ENCODE measurements at places on chromosomes 7 and 10.

GRCh38 chr7:102439963-102440795, 6.8 kb downstream of the ORAI2 start:
- no peak for DNase-seq

GRCh38 chr7:111927353-111928019, 278.7 kb downstream of the DOCK4 start:
- DNase-seq: no peak

DNA sequence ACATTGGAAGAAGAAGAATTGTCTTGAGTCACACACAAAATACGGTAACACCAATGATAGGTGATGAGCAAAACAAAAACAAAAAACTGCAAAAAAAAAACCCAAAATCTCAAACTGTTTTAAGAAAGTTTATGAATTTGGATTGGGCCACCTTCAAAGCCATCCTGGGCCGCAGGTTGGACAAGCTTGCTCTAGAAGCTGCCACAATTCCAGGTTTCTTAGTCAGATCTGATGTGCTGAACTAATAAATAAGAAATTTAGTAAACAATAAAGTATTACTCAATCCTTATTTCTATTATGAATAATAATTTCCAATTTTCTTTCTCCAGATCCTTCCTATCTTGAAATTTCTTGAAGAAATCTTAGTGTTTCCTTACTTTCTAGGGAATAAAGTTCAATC, 10.0 kb downstream of the WASL start:
- no peak for DNase-seq

- DNase-seq: no peak
Measured at GRCh38 chr7:134420424-134421125, 38.3 kb downstream of the AKR1B1 start.

GRCh38 chr10:13970236-13970956, 360.3 kb downstream of the FRMD4A start:
- no peak for DNase-seq

DNA sequence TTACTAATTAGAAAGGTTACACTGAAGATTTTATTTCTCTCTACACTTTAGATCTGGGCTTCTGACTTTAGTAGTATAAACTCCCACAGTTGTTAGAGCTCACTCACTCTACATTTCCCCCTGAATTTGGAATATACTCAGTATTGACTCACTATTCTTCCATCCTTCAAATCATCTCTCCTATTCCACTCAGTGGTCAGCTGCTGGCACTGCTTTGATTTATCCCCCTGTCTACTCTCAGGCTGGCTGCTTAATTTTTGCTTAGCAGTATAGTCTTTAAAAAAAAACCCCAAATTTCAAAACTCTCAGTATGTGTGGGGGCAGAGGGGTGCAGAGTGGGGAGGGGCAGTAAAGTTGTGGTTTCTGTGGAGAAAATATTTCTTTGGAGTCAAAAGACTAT, 68.9 kb downstream of the CDK6 start:
- DNase-seq: no peak
